ENCODE measurements at places on chromosomes 7 and 10.
A peak's percentile ranks its signal among the peaks of the same experiment; 100 is the strongest.

DNA sequence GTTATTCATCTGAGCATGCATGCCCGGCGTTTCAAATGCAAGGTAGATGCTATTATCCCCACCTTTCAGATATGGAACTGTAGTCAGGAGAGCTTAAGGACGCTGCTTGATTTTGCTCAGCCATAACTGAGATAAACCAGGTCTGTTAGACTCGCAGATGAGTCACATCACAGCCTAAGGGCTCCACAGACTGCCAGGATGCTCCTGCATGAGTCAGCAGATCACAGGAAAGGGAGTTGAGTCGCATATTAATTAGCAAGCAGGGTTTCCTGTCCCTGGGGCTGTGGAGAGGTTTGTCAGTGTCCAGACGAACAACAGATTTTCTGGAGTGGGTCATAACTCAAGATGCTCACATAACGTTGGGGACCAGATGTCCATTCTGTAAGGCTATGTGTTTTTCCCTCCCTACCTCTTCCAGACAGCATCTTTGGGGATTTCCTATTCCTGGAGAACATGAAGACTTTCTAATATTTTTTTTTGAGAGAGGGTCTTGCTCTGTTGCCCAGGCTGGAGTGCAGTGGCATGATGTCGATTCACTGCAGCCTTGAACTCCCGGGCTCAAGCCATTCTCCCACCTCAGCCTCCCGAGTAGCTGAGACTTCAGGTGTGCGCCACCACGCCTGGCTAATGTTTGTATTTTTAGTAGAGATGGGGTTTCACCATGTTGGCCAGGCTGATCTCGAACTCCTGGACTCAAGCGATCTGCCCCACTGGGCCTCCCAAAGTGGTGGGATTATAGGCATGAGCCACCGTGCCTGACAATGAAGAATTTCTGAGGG, 36.7 kb downstream of the PFKFB3 start:
- no peak for DNase-seq

DNA sequence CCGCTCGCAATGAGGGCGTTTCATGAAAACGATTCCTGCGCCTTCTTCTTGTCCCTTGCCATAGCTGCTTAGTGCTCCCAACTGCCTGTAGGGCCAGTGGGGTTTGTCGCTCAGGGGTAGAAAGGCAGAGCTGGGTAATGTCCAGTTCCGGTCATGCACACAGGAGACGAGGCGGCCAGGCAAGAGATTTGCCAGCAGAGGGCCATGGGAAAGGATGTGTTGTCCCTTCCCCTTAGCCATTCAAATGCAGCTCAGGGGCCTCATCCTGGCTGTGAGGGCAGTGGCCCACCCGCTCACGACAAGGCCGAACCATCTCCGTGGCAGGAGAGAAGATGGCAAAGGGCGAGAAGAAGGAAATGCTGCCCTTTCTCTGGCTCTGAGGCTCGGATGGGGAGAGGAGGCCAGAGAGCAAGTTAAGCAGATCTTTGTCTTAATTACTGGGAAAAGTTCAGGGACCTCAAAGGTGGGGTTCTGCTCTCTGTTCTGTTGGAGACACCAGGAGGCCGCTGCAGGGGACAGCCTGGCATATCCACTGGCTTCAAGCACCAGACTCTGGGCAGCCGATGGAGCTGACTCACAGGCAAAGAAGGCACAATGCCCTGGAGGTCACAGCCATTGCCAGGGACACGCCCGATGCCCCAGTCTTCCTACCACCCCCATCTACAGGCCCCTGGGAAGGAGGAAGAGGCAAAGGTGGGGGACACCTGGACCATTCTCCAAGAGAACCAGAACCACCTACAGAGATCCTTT, 534.8 kb upstream of the MGMT start:
- DNase-seq, result no peak

DNA sequence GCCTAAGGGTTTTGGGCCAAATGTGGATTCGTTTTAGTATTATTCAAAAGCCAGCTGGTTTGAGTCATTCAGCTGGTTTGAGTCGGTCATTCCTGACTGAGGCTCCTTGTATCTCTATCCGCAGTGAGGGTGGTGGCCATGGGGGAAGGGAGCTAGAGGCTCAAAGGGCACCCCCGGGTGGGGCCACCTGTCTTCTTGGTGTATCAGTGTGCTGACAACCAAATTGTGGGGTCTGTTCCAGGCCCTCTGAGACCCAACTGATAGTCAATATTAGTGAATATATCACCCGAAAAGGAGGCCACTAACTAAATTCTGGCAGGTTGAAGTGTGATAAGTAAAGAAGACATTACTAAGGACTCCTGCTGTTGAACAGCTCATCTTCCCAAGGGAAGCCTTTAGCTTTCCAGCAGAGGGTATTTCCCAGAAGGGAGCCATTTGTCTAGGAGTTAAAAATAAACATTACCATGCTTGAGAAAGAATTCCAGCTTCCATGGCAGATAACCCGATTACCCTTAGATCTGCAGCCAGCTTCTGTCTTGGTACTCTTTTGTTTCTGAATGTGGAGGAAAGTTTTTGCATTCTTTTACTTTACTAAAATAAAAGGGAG, 29.9 kb upstream of the DDX50 start:
- DNase-seq, result peak; percentile 3

- DNase-seq, result no peak
These were observed 388.3 kb upstream of the MKI67 start for GRCh38 chr10:128514536-128514935.

GRCh38 chr7:111138586-111138985, 47.7 kb downstream of the LRRN3 start:
- DNase-seq, result no peak

- no peak for DNase-seq
These were observed 34.1 kb downstream of the LRRC20 start for GRCh38 chr10:70348228-70348850.

DNA sequence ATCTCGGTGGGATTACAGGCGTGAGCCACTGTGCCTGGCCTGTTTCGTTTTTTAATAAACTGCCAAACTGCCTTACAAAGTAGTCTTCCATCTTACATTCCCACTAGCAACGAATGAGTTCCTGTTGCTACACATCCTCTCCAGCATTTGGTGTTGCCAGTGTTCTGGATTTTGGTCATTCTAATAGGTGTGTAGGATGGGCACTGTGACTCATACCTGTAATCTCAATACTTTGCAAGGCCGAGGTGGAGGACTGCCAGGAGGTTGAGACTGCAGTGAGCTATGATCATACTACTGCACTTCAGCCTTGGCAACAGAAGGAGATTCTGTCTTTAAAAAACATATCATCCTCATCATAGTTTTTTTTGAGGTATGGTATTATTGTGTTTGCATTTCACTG, 21.4 kb upstream of the RSBN1L start:
- DNase-seq, result no peak

GRCh38 chr7:45239486-45239885, 81.9 kb downstream of the RAMP3 start:
- DNase-seq, result no peak

Measured in NCI-H1417 treated with DMSO at 0.1 percent for 48 hours (cell line).